Activated naive CD4-positive, alpha-beta T cell treated with anti-CD3 and anti-CD28 coated beads, Interleukin-2, amount 10 ng/mL, durations not matched to agents 7 days and 5 days (primary cell): ENCODE measurements at places on chromosomes 5 and 9.

- peaks cover 6% of the 10 kb centered on the region for H3K4me1 ChIP-seq
- peak overlapping the region; percentile 45 for H3K4me3 ChIP-seq
- H3K27ac ChIP-seq = no peak overlapping the region
- DNase-seq = peak; percentile 61
- peaks cover 10% of the 10 kb centered on the region for H3K27me3 ChIP-seq
Measured at GRCh38 chr5:120457839-120458507, 6.1 kb upstream of the PRR16 start.

- peak overlapping the region; percentile 99 for H3K27ac ChIP-seq
- H3K4me1 ChIP-seq = peaks cover 41% of the 10 kb centered on the region
Measured at GRCh38 chr9:131273146-131273855, 3.0 kb downstream of the FAM78A start.

- H3K4me1 ChIP-seq = no peaks in the 10 kb centered on the region
- peaks cover 13% of the 10 kb centered on the region for H3K27me3 ChIP-seq
- H3K36me3 ChIP-seq = no peaks in the 10 kb centered on the region
- DNase-seq = no peak
- H3K4me3 ChIP-seq = no peak overlapping the region
- H3K27ac ChIP-seq = no peak overlapping the region
Measured at GRCh38 chr9:87873607-87874303, 8.9 kb upstream of the SPATA31E1 start.

GRCh38 chr9:26755476-26755875 lies 137.1 kb downstream of the CAAP1 start:
- H3K4me3 ChIP-seq = no peak overlapping the region
- no peak for DNase-seq
- H3K27me3 ChIP-seq = no peaks in the 10 kb centered on the region
- H3K36me3 ChIP-seq = no peaks in the 10 kb centered on the region
- H3K4me1 ChIP-seq = no peaks in the 10 kb centered on the region

DNA sequence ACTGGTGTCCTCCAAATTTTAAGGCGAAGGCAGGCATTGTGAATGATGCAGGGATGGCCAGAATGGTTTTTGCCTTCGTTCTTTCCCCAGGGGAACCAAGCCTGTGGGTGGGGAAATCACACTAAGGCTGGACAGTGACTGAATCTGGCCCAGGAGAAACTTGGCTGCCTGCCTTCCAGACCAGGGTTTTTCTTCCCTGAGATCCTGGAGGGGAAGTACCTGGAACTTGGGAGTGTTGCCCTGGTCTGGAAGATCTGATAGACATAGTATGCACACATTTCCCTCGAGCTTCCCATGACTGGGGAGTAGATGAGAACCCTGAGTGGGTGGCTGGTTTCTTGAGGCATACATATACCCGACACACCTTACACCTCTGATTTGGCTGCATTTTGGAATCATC lies 664 bp upstream of the IL11RA start:
- peaks cover 37% of the 10 kb centered on the region for H3K36me3 ChIP-seq
- no peak overlapping the region for H3K4me3 ChIP-seq
- no peak overlapping the region for H3K27ac ChIP-seq
- H3K4me1 ChIP-seq = peaks cover 40% of the 10 kb centered on the region

DNA sequence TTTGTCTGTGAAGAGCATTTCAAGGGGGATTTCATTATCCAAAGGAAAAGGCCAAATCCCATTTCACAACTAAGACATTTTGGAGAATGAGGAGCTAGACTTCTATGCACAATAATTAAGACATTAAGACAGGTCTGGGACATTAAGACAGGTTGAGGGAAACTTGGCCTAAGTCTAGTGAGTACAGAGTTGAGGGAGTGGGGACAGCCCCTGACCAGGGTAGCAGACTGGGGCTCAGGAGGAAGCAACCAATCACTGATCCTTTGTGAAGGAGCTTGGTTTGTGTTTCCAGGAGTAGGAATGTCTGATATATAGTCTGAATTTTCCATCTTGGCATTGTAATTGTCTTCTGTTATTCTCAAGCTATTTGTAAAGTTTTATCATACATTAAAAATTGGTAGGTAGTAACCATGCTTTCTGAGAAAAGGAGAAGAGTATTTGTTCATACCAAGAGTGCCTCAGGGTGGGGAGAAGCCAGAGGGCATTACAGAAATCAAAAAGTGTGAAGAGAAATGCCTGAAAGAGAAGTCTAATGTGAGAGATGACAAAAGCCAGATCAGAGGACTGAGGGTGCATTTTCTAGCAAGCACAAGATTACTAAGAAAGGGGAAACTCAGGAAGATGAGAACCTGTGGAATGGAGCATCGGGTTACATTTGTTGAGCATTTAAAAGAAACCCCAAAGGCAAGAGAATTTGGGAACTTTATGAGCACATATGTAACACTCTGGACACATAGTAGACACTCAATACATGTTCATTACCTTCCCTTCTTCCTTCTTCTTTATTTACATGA lies 189.3 kb upstream of the PIK3R1 start:
- no peak overlapping the region for H3K27ac ChIP-seq
- no peaks in the 10 kb centered on the region for H3K36me3 ChIP-seq
- no peak for DNase-seq
- H3K27me3 ChIP-seq = no peaks in the 10 kb centered on the region

DNA sequence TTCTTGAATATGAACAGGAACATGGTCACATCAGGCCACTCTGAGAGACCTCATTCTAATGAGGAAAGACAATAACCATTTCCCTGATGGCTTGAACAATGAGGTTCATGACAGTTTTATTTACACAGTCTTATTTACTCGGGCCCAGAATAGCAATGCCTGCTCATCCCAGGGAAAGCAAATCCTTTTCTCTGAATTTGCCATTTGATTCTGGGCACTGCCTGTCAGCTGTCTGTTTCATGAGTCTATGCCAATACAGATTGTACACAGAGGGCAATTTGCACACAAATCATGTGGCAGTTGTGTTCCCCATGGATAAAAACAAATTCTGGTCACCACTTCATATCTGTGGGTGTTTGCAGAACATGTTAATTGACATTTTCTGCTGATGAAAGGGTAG lies 492.5 kb downstream of the ACTL7B start:
- DNase-seq = no peak
- no peaks in the 10 kb centered on the region for H3K4me1 ChIP-seq
- no peak overlapping the region for H3K4me3 ChIP-seq
- H3K27me3 ChIP-seq = no peaks in the 10 kb centered on the region
- H3K27ac ChIP-seq = no peak overlapping the region

DNA sequence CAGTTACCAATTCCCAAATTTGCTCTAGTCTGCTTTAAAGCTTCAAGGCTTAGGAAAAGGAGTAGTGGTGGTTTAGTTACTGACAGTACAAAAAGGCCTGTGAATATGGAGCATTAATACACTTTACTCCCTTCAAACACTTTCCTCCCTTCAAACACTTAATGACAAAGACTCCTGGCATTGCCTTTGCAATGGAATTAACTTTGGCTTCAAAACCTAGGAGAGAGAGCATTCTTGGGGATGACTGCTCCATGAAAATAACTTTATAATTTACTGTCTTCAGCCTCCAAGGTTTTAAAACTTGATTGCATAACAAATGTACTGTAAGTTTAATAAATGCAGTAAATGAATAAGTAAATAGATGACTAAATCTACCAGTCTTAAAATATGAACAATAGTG lies 185.6 kb downstream of the TRPM3 start:
- no peak overlapping the region for H3K27ac ChIP-seq
- DNase-seq = no peak
- no peaks in the 10 kb centered on the region for H3K27me3 ChIP-seq
- no peaks in the 10 kb centered on the region for H3K4me1 ChIP-seq

DNA sequence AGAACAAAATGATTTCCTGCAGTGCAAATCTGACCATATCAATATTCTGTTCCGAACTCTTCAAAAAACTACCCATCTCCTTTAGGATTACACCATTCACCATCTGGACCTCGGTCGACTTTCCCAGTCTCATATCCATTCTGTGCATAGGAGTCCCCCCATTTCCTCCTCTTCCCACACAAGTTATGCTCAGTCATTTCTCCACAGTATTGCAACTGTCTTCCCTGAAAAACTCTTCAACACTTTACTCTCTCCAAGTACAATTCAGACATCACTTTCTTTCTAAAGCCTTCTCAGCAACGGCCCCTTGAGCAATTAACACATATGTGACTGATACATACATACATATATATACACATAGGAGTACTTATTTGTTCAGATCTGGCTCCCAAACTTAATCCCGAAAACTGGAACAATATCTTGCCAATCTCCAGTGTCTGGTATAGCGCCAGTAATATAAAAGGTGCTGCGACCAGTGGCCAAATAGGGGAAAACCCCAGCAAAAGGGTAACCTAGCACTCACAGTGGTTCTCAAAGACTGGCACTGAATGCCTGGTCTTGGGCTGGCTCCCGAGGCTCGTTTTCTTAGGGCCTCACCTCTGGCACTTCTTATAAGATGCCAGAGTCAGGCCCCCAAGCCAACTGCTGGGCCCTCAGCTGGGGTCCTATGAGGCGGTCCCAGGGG lies 629 bp downstream of the ZBTB26 start:
- no peak for DNase-seq
- peaks cover 16% of the 10 kb centered on the region for H3K4me1 ChIP-seq
- H3K4me3 ChIP-seq = no peak overlapping the region

- peaks cover 48% of the 10 kb centered on the region for H3K36me3 ChIP-seq
- no peaks in the 10 kb centered on the region for H3K27me3 ChIP-seq
- no peak overlapping the region for H3K4me3 ChIP-seq
Measured at GRCh38 chr9:137813651-137814415, 63.7 kb upstream of the CACNA1B start.

- H3K27me3 ChIP-seq = no peaks in the 10 kb centered on the region
- peaks cover 12% of the 10 kb centered on the region for H3K4me1 ChIP-seq
- DNase-seq = no peak
- H3K4me3 ChIP-seq = no peak overlapping the region
- H3K36me3 ChIP-seq = no peaks in the 10 kb centered on the region
Measured at GRCh38 chr5:158852622-158853021, 247.1 kb downstream of the EBF1 start.

- H3K4me3 ChIP-seq = no peak overlapping the region
- peak; percentile 63 for DNase-seq
- no peaks in the 10 kb centered on the region for H3K36me3 ChIP-seq
- H3K27me3 ChIP-seq = peaks cover 55% of the 10 kb centered on the region
Measured at GRCh38 chr5:178069909-178070308, 43.4 kb upstream of the N4BP3 start.

- peaks cover 26% of the 10 kb centered on the region for H3K36me3 ChIP-seq
- peaks cover 40% of the 10 kb centered on the region for H3K27me3 ChIP-seq
- H3K4me3 ChIP-seq = no peak overlapping the region
- peaks cover 37% of the 10 kb centered on the region for H3K4me1 ChIP-seq
Measured at GRCh38 chr9:95726756-95727155, 148.7 kb upstream of the ERCC6L2 start.

DNA sequence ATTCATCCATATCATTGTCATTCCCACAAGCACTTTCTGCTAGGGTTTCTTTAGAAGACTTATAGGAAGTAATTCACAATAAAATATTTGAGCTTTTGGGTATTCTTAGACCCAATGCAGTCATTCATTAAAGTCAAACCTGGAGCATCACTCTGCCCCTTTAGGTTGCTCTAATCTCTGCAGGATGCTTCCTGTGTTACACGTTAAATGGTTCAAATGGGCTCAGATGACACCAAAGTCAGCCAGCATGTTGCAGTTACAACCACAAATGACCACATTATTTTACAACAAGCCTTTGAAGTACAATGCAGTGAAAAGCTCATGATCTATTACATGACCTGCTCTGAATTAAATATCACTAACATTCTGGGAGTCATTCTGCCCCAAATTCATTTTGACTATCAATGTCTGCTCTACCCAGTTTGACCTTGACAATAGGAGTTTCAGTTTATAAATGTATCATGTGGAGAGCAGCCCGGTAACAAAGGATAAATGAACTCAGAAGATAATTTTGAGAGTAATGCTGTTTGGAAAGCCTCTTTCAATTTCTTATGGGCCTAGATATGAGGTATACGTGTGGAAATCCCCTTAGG lies 668.6 kb upstream of the DMAC1 start:
- no peaks in the 10 kb centered on the region for H3K36me3 ChIP-seq
- H3K4me1 ChIP-seq = no peaks in the 10 kb centered on the region
- no peak overlapping the region for H3K27ac ChIP-seq
- no peaks in the 10 kb centered on the region for H3K27me3 ChIP-seq
- no peak overlapping the region for H3K4me3 ChIP-seq

DNA sequence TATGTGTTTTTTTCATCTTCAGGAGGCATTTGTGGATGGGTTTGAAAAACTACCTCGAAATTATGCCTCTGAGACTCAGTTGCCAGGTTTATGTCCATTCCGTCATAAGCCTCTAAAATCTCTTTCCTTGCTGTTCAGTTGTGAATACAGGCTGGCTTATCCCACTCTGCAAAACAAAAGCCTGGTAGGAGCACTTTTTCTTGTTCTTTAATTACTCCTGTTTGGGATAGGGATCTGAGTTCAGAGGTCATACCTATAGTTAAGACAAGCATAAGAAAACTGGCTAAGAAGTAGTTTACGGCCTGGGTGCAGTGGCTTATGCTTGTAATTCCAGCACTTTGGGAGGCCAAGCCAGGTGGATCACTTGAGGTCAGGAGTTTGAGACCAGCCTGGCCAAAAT lies 24.4 kb downstream of the ZNF131 start:
- DNase-seq = no peak
- H3K4me1 ChIP-seq = peaks cover 4% of the 10 kb centered on the region
- no peak overlapping the region for H3K27ac ChIP-seq
- no peak overlapping the region for H3K4me3 ChIP-seq
- H3K36me3 ChIP-seq = peaks cover 35% of the 10 kb centered on the region

DNA sequence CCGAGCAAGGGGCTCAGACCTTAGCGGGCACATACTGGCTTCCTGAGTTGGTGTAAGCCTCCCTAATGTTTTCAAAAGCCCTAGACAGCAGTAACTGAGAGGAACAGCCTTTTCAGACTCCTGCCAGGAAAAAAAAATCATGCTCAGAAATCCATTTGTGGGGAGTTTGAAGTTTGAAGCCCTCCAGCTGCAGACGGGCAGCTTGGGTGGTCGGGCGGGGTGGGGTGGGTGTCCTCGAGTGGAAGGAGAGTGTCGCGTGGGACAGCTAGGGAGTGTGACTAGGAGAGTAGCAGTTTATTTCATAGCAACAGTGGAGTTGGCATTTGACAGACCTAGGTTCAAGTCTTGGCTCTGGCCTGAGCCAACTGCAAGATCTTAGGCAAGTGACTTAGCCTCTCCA lies 90.7 kb upstream of the PITX1 start:
- DNase-seq = no peak
- no peak overlapping the region for H3K4me3 ChIP-seq
- H3K4me1 ChIP-seq = peaks cover 2% of the 10 kb centered on the region
- no peak overlapping the region for H3K27ac ChIP-seq
- H3K27me3 ChIP-seq = peaks cover 28% of the 10 kb centered on the region
- no peaks in the 10 kb centered on the region for H3K36me3 ChIP-seq

DNA sequence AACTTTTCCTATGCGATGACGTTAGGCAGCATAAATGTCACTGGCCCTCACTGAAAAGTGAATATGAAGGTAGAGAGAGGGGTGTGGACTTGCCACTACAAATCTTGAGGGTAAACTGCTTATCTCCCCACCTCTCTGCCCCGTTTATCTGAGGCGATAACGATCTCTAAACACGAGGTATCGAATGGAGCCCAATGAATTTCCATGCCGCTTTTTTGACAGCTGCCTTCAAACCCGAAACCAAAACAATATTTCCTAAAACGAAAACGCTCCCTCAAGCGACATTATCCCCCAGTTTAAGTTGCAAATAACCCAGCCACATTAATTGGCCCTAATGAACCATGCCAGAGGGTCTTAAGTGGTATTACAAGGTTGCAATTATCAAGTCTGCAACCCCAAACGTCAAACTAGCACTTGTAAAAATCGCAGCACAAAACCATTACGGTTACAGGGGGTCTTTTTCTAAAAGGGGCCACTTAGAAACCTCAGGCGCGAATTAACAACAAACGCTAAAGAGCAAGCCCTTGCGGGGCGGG lies 1.4 kb downstream of the NR3C1 start:
- peak overlapping the region; percentile 87 for H3K4me3 ChIP-seq
- peaks cover 65% of the 10 kb centered on the region for H3K4me1 ChIP-seq
- DNase-seq = peak; percentile 47
